ENCODE measurements at places on chromosomes 5 and 9.

GRCh38 chr5:90096415-90097081 lies 313.0 kb downstream of the CETN3 start:
- DNase-seq, result peak; percentile 2

GRCh38 chr5:88683506-88684135 lies 199.4 kb downstream of the MEF2C start:
- peak; percentile 93 for DNase-seq

- no peak for DNase-seq
Observed at GRCh38 chr5:16695779-16696178, 79.0 kb upstream of the RETREG1 start.

- DNase-seq, result no peak
Observed at GRCh38 chr9:126361810-126362238, 35.2 kb downstream of the MVB12B start.

DNA sequence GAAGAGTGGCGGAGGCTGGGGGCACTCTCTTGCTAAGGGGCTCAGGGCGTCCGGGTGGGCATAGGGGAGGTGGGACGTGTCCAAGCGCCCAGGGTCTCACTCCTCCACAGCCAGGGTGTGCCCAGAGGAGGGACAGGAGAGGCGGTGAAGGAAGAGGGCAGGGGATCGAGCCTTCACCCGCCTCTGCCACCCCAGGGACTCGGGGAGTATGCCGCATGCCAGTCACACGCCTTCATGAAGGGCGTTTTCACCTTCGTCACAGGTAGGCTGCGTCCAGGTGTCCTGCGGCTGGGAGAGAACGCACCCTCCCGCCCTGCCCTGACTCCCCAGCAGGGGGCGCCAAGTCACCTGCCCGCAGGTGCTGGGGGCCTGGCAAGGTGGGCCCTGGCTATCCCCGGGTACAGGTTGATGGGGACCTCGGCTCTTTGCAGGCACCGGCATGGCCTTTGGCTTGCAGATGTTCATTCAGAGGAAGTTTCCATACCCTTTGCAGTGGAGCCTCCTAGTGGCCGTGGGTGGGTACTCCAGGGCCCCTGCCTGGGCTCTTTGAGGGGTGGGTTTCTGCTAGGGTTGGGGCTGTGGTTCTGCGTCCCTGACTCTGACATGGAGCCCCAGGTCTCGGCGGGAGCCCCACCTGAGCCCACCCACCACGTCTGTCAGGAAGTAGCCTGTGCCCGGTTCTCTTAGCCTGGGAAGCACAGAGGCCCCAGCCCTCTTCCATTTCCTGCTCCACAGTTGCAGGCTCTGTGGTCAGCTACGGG lies 552 bp downstream of the TMEM141 start:
- DNase-seq, result peak; percentile 63

GRCh38 chr5:36406023-36406422 lies 104.3 kb upstream of the RANBP3L start:
- DNase-seq, result no peak

DNA sequence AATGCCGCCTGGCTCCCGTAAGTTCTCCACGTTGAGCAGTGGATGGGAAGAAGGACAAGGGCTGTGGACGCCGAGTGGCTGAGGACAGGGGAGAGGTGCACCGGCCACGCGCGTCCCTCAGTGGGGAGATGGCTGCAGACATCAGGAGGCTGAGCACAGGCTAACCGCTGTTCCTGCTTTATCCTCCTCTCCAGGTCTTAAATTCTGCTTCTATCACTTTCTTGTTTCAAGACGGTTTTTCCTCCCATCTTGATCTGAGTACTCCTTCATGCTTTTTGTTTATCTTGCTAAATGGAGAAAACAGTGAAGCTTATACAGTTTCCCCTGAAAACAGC lies 42.1 kb upstream of the SLC6A19 start:
- DNase-seq, result no peak

GRCh38 chr9:88161144-88161543 lies 22.9 kb upstream of the SPATA31C2 start:
- DNase-seq, result peak; percentile 70

Data from NCI-H524 (cell line).